ENCODE measurements at places on chromosomes 5 and 9.

- DNase-seq: no peak
Measured at GRCh38 chr5:22611327-22611726, 241.8 kb downstream of the CDH12 start.

- DNase-seq: no peak
Measured at GRCh38 chr9:126515001-126515872, 98.5 kb upstream of the LMX1B start.

DNA sequence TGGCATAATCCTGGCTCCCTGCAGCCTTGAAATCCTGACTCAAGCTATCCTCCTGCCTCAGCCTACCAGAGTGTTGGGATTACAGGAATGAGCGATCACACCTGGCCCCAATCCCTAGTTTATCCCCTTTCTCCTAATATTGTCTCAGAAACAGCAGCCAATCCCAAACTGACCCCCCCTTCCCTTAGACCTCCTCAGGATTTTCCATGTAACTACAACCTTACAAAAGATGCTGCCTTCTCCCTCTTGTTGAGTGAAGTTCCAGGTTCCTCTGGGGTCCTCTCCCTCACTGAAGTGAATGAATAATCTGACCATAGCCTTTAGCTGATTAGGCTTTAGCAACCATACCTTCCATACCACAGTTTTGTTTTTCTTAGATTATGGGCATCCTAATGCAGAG, 25.9 kb upstream of the MSANTD3 start:
- no peak for DNase-seq

DNA sequence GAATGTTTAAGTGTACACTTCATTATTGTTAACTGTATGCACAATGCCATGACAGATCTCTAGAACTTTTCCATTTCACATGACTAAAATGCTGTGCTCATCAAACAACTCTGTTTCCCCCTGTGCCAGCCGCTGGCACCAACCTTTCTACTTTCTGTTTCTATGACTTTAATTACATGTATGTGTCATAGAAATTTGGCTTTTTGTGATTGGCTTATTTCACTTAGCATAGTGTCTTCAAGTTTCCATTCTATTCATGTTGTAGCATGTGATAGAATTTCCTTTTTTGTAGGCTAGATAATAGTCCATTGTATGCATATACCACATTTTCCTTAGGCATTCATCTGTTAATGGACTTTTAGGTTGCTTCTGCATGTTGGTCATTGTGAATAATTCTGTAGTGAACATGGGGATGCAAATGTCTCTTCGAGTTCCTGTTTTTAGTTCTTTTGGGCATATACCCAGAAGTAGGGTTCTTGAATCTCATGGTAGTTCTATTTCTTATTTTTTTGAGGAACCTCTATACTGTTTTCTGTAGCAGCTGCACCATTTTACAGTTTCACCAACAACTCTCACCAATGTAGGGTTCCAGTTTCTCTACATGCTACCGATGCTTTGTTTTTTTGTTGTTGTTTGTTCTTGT, 184.4 kb upstream of the DMRT1 start:
- no peak for DNase-seq

DNA sequence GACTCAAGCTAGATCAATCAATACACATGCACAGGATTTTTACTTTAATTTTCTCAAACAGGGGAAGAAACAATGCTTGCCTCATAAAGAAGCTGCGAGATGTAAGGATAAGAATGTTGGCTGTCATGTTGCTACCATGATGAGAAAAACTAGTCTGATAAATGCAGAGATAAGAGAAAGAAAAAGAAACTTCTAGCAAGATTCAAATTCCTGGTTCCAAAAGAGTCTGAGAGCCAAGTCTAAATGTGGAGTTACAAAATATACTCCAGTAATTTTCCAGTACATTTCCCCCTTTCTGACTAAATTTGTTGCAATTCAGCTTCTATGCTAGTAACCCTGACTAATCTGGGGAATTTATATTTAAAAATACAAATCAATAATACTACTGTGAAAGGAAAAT, 10.4 kb upstream of the ANXA1 start:
- DNase-seq: no peak

DNA sequence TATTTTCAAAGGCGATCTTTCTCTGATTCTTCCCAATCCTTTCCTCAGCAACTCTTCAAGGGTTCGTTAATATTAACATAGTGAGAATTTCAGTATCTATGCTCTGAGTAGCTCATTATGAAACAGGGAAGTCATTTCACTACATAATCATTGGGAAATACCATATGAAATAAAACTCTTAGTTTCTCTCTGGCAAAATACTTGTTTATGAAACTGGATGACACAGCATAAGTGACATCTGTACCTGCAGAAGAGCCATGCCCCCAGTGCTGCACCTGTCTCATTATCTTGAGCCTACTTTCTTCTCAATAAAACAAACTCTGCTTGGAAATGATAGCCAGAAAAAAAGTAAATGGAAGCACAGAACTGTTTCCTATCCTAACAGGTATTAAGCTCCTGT, 33.8 kb upstream of the OTULIN start:
- DNase-seq: no peak

DNA sequence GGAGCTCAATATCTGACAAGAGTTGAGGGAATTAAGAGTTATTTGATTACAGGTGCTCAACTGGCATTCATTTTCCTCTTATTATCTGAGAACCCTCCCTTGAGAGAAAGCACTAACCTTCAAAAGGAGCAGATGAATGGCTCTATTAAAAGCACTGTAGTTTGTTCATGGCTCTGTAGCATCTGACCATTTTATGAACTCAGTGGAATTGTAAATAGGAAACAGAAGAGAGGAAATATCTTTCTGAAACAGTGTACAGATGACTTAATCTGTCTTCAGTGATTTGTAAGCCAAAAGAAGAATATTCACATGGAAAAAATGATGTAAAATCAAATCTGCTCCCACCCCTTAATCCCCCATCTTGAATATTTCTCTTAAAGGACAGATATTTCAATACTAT, 810.4 kb upstream of the GRAMD2B start:
- DNase-seq: no peak

- DNase-seq: no peak
Measured at GRCh38 chr5:8418049-8418426, 549.1 kb downstream of the MTRR start.

- DNase-seq: no peak
Measured at GRCh38 chr5:69000216-69000919, 93.4 kb upstream of the SLC30A5 start.

DNA sequence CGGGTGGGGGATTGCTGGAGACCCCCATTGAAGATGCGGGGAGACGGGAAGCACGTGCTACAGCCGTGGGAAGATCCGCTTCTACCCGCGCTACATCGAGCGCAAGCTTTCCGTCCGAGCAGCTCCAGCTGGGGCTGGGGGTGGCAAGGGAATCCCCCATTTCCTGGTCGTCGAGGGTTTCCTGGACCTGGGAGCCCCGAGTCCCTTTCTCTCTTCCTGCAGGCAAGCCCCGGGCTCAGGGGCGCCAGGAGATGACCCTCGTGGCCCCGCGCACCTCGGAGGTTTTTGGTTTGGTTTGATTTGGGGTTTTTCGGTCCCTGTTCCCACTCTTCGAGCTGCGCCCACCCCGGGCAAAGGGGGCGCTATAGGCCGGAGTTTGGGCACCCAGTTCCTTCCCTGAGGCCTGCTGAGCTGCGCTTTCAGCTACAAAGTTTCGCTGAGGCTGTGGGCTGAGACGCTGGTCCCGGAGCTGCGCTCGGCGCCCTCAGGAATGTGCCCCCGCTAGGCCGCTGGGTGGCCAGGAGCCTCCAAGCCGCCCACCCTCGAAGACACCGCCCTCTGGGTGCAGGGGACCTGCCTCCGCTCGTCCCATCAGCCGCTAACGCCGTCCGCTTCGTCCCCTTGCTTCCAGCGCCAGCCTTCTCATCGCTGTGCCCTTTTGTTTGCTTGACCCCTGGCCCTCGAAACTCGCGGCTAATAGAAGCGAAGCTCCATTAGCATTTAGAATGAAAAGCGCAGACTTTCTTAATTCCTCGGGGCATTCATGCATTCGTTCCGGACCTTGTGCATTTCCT, 2.9 kb downstream of the NR4A3 start:
- DNase-seq: no peak

GRCh38 chr5:161009194-161009593, 157.2 kb upstream of the ATP10B start:
- DNase-seq: no peak

GRCh38 chr5:84306601-84307000, 78.1 kb downstream of the EDIL3 start:
- no peak for DNase-seq

DNA sequence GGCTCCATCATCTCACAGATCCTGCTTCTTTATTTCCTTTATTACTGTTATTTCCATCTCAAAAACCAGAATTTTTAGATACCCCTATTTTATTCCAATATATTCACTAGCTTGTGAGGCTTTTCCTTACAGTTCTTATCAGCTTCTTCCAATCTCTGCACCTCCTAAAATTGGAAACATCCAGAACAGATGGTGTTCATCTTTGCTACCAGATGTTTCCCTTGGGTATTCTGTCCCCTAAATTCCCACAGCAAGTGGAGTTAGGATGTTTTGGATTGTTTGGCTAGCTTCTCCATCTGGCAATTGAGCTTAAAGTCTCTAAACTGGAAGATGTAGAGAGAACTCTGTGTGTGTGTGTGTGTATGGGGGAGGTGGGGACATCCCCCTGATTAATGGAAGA, 580.4 kb downstream of the DTWD2 start:
- DNase-seq: no peak

DNA sequence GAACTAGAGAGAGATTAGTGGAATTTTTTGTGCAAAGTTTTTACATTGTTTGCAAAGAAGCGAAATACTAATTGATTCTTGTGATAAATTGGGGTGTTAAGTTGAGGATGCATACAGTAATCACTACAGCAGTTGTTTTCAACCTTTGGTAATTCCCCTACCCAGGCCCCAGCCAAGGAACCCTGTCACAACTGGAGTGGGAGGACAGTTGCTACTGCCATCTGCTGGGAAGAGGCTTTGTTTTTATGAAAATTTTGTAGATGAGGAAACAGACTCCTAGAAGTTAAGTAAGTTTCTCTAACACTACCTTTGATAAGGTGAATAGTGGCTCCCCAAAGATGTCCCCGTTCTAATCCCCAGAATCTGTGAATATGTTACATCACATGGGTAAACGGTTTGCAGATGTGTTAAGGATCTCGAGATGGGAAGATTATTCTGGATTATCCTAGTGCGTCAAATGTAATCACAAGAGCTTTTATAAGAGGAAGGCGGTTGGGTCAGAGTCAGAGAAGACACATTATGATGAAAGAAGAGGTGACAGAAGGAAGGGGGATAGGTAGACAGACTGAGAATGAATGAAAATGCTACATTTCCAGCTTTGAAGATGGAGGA, 34.0 kb upstream of the PPP1R2B start:
- DNase-seq: peak; percentile 4

DNA sequence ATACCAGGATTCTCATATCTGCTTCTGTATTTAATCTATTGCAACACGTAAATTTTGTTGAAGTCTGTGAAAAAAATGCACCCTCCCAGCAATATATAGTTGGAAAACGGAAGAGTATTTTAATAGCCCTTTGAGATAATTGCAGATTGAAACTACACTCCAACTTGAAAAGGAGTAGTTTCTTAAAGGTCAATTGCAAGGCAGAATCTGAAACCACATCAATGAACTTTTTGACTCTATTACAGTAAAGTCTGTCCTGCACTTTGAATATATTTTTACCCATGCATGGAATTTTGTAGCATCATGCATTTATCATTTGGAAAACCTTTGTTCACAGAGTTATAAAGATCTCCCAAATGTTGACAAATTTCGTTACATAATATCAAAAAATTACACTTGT, 311.6 kb upstream of the NREP start:
- no peak for DNase-seq

GRCh38 chr9:95742821-95743220, 132.7 kb upstream of the ERCC6L2 start:
- no peak for DNase-seq

GRCh38 chr9:90988318-90988717, 186.7 kb downstream of the SYK start:
- no peak for DNase-seq

- DNase-seq: no peak
Measured at GRCh38 chr9:37468620-37469019, 3.4 kb upstream of the ZBTB5 start.

DNA sequence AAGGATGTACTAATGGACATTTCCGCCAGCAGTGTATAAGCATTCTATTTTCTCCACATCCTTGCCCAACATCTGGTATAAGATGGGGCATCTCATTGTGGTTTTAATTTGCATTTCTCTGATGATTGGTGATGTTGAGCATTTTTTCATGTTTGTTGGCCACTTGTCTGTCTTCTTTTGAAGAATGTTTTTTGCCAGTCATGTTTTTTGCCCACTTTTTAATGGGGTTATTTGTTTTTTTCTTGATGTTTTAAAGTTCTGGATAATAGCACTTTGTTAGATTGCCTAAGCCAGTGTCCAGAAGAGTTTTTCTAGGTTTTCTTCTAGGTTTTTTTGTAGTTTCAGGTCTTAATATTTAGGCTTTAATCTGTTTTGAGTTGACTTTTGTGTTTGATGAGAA, 31.7 kb downstream of the RAD23B start:
- no peak for DNase-seq

DNA sequence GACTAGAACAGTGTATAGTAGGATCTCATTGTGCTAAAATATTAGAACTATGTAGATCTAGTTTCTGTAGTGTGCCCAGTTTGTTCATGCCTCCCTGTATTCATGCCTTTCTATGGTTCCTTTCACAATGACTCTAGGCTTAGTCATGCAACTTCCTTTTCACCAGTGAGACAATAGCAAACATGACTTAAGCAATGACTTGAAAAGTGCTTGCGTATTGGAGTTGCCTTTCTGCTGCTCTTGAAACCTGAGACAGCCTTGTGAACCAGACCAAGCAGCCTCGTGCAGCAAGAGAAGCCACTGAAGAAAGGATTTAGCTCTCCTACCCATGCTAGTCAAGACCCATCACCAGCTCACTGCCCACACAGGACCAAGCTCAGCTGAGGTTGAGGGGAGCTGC, 294.5 kb upstream of the TAS2R1 start:
- peak; percentile 93 for DNase-seq

- DNase-seq: no peak
Measured at GRCh38 chr5:28014779-28015178, 976.4 kb upstream of the CDH9 start.

DNA sequence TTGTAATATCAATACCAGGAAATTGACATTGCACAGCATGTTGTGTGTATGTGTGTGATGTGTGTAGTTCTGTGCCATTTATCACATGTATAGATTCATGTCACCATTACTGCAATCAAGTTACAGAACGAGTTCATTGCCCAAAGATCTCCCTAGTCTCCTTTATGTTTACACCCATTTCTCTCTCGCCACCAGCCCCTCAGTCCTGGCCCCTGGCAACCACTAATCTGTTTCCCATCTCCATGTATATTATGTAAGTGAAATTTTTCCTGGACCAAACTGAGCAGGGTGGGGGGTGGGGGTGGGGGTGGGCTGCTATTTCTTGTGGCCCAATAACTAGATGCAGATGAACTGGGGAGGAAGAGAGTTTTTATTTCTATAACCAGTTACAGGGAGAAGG, 11.5 kb upstream of the S1PR3 start:
- no peak for DNase-seq

DNA sequence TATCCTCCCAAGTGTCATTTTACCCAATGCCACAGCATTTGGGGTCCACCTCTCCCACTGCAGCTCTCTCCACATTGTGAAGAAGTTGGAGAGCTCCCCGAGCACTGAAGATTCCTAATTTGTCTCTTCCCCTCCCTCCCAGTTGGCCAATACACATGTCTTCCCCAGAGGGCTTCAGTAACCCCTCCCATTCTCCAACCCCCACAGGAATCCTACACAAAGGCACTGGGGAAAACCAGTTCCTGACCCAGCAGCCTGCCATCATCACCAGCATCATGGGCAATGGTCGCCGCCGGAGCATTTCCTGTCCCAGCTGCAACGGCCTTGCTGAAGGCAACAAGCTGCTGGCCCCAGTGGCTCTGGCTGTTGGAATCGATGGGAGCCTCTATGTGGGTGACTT, 87.3 kb upstream of the WWC1 start:
- no peak for DNase-seq
